ENCODE measurements at places on chromosomes 6 and 20. TPM values are rescaled to one million over a fixed set of nuclear protein-coding genes. Genes with fewer than 3 reads are reported as not detected.

Gene PTCHD4
- 1.8 TPM for total RNA-seq

Gene TINAG
- not detected for total RNA-seq

Gene LRFN2
- not detected for total RNA-seq

Gene RHAG
- total RNA-seq = not detected

Gene NEDD9
- 13.5 TPM for total RNA-seq

Gene MEI4
- total RNA-seq = not detected

Gene ZNF165
- 0.87 TPM for total RNA-seq

Gene MEP1A
- total RNA-seq = not detected

Gene SLC35D3
- total RNA-seq = not detected

Gene COL9A3
- total RNA-seq = 835 TPM

Gene KCNS1
- total RNA-seq = not detected

Gene AIF1
- not detected for total RNA-seq

Gene POU3F2
- total RNA-seq = 5.0 TPM

Gene CD83
- 7.2 TPM for total RNA-seq

Gene LY6G6C
- not detected for total RNA-seq

Gene PMEPA1
- 15.9 TPM for total RNA-seq

Gene WFDC2
- 1.1 TPM for total RNA-seq

Gene EPB41L2
- total RNA-seq = 39.2 TPM

Gene ID4
- total RNA-seq = 5.6 TPM

Gene NKAIN2
- not detected for total RNA-seq

Gene SUMO4
- total RNA-seq = 0.34 TPM

Gene MLN
- total RNA-seq = not detected

Gene GNAS-AS1
- 8.4 TPM for total RNA-seq

Gene OR11A1
- not detected for total RNA-seq

Gene BEND6
- total RNA-seq = 4.0 TPM

Gene PRELID3B
- total RNA-seq = 154 TPM

Gene HTR1B
- total RNA-seq = 0.15 TPM

Gene SLC35F1
- 2.9 TPM for total RNA-seq

Gene SEMG1
- not detected for total RNA-seq

Gene MMS22L
- 19.5 TPM for total RNA-seq

Gene POM121L2
- total RNA-seq = not detected

Gene CCN5
- not detected for total RNA-seq

Gene PGC
- not detected for total RNA-seq

Gene PTGIS
- 0.05 TPM for total RNA-seq

Gene MTG2
- total RNA-seq = 42.6 TPM

Gene CTAGE9
- total RNA-seq = not detected
